ENCODE measurements at places on chromosomes 5 and 9.
A peak's percentile ranks its signal among the peaks of the same experiment; 100 is the strongest.

DNA sequence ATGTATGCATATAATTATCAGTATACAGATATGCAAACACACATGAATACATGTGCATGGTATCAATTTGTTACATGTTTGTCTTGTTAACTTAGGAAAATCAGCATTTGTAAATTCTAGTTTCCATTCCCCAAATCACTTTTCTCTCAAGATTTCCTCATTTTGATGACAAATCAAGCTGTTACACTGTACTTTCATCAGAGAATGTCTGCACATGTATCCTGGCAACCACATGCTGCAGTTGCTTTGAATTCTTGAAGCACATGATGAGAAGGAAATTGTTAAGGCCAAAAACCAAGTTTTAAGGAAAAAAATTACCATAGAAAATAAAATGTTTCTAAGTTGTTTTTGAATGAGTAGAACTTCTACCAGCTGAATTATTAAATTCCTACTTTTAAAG is 1834.5 kb downstream of the EFNA5 start:
- H3K36me3 ChIP-seq = no peaks in the 10 kb centered on the region
- H3K27ac ChIP-seq = no peak overlapping the region
- no peak overlapping the region for H3K4me3 ChIP-seq
- no peaks in the 10 kb centered on the region for H3K27me3 ChIP-seq

- H3K4me1 ChIP-seq = peaks cover 4% of the 10 kb centered on the region
- peak within 1 kb of the TSS; percentile 45 for H3K4me3 ChIP-seq
- H3K27ac ChIP-seq = no peak within 1 kb of the TSS
- H3K36me3 ChIP-seq = no peaks in the 10 kb centered on the region
These were observed at the start of gene DAB2 for GRCh38 chr5:39424736-39425637. DAB2 (minus strand) TSS chr5:39424980; CDS start chr5:39394320, 30,660 bp downstream.

GRCh38 chr5:32254881-32255539 is 57.7 kb downstream of the MTMR12 start:
- no peak overlapping the region for H3K4me3 ChIP-seq
- no peak for DNase-seq
- no peaks in the 10 kb centered on the region for H3K27me3 ChIP-seq
- H3K36me3 ChIP-seq = peaks cover 55% of the 10 kb centered on the region

DNA sequence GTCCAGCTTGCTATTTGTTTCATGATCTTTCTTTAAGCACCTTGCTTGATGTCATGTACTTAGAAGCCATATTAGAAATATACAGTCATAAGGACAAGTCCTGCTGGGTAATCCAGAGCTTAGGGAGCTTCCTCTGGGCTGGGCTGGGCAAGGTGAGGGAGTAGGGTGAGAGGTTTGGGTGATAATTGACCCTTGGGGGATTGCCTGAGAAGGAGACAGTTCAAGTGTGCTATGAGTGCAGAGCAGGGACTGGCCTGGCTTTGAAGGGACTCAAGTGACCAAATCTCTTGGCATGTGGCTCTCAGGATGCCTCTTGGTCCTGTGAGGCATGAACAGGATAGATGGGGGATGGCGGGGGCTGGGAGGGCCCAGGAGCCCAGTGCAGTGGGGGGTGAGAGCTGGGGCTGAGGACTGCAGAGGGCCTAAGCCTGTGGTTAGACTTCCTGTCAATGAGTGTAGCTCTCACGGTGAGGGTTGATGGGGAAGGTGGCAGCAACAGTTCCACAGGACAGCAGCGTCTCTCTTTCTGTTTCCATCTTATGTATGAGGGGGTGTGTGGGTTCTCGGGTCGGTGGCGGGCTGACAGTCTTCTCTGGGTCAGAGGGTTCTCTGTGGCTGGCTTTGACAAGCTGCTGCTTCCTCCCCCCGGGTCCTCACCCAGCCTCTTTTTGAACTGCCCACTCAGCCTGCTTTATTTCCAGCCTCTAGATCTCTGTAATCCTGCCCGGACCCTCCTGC is 53.5 kb downstream of the RGS3 start:
- H3K4me1 ChIP-seq = peaks cover 96% of the 10 kb centered on the region
- DNase-seq = peak; percentile 84
- H3K27me3 ChIP-seq = no peaks in the 10 kb centered on the region
- H3K36me3 ChIP-seq = no peaks in the 10 kb centered on the region
- H3K27ac ChIP-seq = peak overlapping the region; percentile 36

- H3K27me3 ChIP-seq = no peaks in the 10 kb centered on the region
- no peak overlapping the region for H3K4me3 ChIP-seq
- peaks cover 24% of the 10 kb centered on the region for H3K4me1 ChIP-seq
These were observed 4.8 kb downstream of the C5orf15 start for GRCh38 chr5:133963493-133964128.

DNA sequence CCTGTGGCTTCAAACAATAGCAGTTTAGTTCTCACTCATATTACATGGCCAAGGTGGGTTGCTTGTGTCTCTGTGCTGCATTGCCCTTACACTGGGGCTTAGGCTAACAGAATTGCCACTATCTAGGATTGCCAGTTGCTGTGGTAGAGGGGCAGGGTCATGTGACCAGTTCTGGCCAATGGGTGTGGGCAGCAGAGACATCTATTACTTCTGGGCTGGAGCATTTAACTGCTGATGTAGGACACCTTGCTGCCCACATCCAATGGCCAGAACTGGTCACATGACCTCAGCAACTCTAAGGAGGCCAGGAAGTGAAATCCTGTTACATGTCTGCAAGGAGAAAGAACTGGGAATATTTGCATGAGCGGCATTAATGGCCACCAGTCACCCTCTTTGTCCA is 199.3 kb downstream of the C9orf152 start:
- no peak overlapping the region for H3K27ac ChIP-seq
- DNase-seq = no peak
- no peaks in the 10 kb centered on the region for H3K36me3 ChIP-seq
- no peak overlapping the region for H3K4me3 ChIP-seq

Data from CD8-positive, alpha-beta memory T cell (primary cell).